Activated naive CD8-positive, alpha-beta T cell treated with anti-CD3 and anti-CD28 coated beads, Interleukin-2, amount 50 U/mL, for 16 hours (primary cell): ENCODE measurements at places on chromosomes 5 and 9.

DNA sequence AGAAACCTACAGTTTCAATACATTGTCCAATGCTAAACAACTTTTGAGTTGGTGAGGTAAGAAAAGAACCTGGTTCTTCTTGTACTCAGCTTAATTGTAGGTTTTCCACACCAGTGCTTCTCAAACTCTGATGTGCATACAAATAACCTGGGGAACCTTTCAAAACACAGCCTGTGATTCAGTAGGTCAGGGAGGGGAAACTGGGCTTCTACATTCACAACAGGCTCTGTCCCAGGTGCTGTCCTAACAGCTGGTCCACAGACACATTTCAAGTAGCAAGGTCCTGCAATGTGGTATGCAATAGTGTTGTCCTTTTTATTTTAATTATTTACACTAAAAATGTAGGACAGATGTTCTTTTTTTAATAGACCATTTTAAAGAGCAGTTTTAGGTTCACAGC, 47.4 kb upstream of the SNCAIP start:
- DNase-seq: no peak

- no peak for DNase-seq
Measured at GRCh38 chr9:36828611-36829013, 205.5 kb downstream of the PAX5 start.

- no peak for DNase-seq
Measured at GRCh38 chr9:121926351-121926801, 166.7 kb downstream of the TTLL11 start.

- no peak for DNase-seq
Measured at GRCh38 chr9:134624137-134624591, 17.4 kb upstream of the COL5A1 start.

GRCh38 chr5:18740301-18740700, 1106.0 kb downstream of the TAF11L14 start:
- no peak for DNase-seq

DNA sequence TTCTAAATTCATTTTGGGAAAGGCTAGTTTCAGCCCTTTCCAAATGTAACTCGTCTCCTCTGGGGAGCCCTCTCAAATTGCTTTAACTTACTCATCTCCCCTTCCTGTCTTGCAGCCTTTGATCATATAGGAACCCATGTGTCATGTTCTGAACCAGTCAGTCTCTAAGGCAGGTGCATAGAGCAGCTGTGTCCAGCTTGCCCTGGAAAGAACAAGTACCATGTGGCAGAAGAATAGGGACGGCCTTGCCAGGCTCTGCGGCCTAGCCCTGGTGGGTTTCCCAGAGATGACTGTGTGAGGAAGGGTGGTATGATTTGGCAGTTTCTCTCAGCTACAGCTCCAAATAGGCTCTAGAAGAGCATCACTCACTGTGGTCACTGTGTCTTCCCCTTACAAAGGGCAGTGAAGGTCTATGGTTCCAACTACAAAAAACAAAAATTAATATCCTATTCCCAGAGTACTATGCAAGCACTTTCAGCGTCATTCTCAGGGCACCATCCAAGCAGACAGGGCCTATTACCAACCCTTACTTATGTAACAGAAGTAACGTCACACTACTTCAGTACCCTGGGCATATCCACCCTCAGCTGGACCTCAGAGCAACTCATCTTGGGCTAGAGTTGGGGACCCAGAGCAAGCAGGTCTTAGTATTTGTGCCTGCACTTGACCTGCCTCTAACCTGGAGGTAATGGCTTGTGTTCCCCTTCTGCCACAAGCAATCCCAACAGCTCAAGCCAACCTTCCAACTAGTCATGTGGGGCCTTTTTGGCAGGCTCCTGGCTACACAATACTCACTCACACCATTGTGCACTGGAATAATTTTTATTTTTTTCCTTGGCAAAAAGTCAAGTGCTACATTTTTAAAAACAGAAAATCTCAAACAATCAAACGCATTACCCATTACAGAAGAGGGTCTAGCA, 37.2 kb upstream of the UBAP2 start:
- DNase-seq: no peak

- DNase-seq: no peak
Measured at GRCh38 chr5:143355710-143356109, 47.8 kb downstream of the NR3C1 start.

- DNase-seq: no peak
Measured at GRCh38 chr9:444528-444927, 229.9 kb downstream of the DOCK8 start.

- no peak for DNase-seq
Measured at GRCh38 chr5:50445296-50445949, 4.3 kb upstream of the EMB start.
